ENCODE measurements at places on chromosomes 12 and 14.

GRCh38 chr14:58792416-58792815 is 154.7 kb downstream of the DACT1 start:
- H3K4me1 ChIP-seq, result peaks cover 35% of the 10 kb centered on the region
- H3K27ac ChIP-seq, result no peak overlapping the region
- H3K4me3 ChIP-seq, result no peak overlapping the region

- peaks cover 11% of the 10 kb centered on the region for H3K4me1 ChIP-seq
- no peak overlapping the region for H3K4me3 ChIP-seq
- H3K27me3 ChIP-seq, result no peaks in the 10 kb centered on the region
- no peak overlapping the region for H3K27ac ChIP-seq
- DNase-seq, result no peak
Measured at GRCh38 chr14:65351493-65352194, 60.9 kb upstream of the FUT8 start.

GRCh38 chr12:98469109-98469508 is 46.3 kb upstream of the TMPO start:
- no peaks in the 10 kb centered on the region for H3K27me3 ChIP-seq
- no peaks in the 10 kb centered on the region for H3K36me3 ChIP-seq
- H3K27ac ChIP-seq, result no peak overlapping the region
- no peak for DNase-seq
- no peak overlapping the region for H3K4me3 ChIP-seq
- H3K4me1 ChIP-seq, result peaks cover 13% of the 10 kb centered on the region

GRCh38 chr14:104560586-104560945 is 19.0 kb upstream of the C14orf180 start:
- H3K4me1 ChIP-seq, result peaks cover 4% of the 10 kb centered on the region
- peaks cover 15% of the 10 kb centered on the region for H3K27me3 ChIP-seq
- no peak overlapping the region for H3K4me3 ChIP-seq
- DNase-seq, result no peak
- no peaks in the 10 kb centered on the region for H3K36me3 ChIP-seq

- H3K4me1 ChIP-seq, result peaks cover 15% of the 10 kb centered on the region
- DNase-seq, result no peak
- H3K27me3 ChIP-seq, result no peaks in the 10 kb centered on the region
- H3K36me3 ChIP-seq, result no peaks in the 10 kb centered on the region
- peak overlapping the region; percentile 52 for H3K27ac ChIP-seq
Measured at GRCh38 chr12:106226884-106227640, 20.8 kb downstream of the CKAP4 start.

GRCh38 chr12:102880783-102881182 is 36.3 kb downstream of the PAH start:
- DNase-seq, result no peak
- H3K27ac ChIP-seq, result no peak overlapping the region
- H3K27me3 ChIP-seq, result peaks cover 26% of the 10 kb centered on the region
- H3K36me3 ChIP-seq, result no peaks in the 10 kb centered on the region
- peaks cover 10% of the 10 kb centered on the region for H3K4me1 ChIP-seq

- DNase-seq, result no peak
- H3K36me3 ChIP-seq, result no peaks in the 10 kb centered on the region
- H3K27me3 ChIP-seq, result no peaks in the 10 kb centered on the region
- no peak overlapping the region for H3K27ac ChIP-seq
Measured at GRCh38 chr12:51202718-51203117, 15.1 kb downstream of the POU6F1 start.

DNA sequence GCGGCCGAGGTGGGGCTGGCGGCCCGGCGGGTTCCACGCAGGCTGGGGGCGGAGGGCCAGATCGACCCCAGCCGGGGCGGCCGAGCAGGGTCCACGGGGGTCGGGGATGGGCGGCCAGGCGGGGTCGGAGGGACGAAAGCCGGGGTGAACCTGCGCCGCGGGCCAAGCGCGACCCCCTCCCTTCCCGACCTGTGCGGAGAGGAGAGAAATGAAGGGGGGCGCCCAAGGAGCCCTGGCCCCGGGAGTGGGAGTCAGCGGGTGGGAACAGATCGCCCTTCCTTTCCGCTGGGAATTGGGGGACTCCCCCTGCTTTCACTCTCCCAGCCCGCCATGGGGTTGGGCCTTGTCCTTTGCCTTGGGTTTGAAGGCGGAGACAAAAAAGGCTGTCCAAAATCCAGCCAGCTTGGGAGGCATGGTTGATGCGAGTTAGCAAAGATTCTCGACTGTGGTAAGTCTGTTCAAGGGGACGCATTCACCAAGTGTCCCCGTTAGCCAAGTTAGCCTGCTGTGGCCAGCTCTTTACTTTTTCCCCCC is 559 bp upstream of the CKAP4 start:
- DNase-seq, result peak; percentile 85
- H3K27ac ChIP-seq, result peak overlapping the region; percentile 5
- H3K4me3 ChIP-seq, result peak overlapping the region; percentile 87
- H3K4me1 ChIP-seq, result peaks cover 27% of the 10 kb centered on the region

- no peaks in the 10 kb centered on the region for H3K36me3 ChIP-seq
- no peak for DNase-seq
- no peaks in the 10 kb centered on the region for H3K4me1 ChIP-seq
- no peak overlapping the region for H3K4me3 ChIP-seq
Measured at GRCh38 chr12:126464153-126464552, 1398.9 kb downstream of the AACS start.

DNA sequence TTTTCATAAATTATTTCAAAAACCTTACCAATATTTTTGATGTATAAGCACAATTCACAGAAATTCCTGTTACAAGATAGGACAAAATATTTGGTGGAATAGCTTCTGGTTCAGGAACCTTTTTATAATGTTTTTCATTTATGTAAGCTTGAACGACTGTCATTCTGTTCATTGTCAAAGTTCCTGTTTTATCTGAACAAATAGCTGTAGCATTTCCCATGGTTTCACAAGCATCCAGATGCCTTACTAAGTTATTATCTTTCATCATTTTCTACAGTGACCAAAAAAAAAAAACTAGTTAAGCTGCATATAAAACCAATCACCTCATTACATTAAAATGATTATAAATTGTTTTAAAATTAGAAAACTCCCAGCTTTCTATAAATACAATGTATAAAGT is 87.1 kb downstream of the ATP2B1 start:
- no peak overlapping the region for H3K4me3 ChIP-seq
- peaks cover 29% of the 10 kb centered on the region for H3K36me3 ChIP-seq
- DNase-seq, result no peak
- H3K4me1 ChIP-seq, result no peaks in the 10 kb centered on the region
- H3K27me3 ChIP-seq, result no peaks in the 10 kb centered on the region
- H3K27ac ChIP-seq, result no peak overlapping the region

DNA sequence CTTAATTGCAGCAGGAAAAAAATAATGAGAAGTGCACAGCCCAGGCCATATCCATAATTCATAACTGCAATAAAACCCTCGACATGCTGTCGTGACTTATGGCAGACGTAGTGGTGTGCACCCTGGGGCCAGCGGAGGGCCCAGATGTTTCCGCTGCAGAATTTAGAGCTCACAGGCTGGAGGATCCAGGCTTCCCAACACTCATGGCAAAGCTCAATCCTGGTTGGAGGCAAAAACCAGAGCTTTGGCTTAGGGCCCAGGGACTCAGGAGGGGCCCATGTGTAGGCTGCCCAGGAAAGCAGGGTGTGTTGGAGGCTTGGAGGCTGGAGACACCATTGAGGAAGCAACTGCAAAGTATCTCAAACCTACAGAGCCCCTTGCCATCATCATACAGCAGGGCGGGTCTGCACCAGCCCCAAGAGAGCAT is 68.7 kb downstream of the SERPINA3 start:
- peaks cover 3% of the 10 kb centered on the region for H3K27me3 ChIP-seq
- no peaks in the 10 kb centered on the region for H3K4me1 ChIP-seq
- no peaks in the 10 kb centered on the region for H3K36me3 ChIP-seq
- no peak for DNase-seq

- peak overlapping the region; percentile 12 for H3K4me3 ChIP-seq
- H3K4me1 ChIP-seq, result peaks cover 36% of the 10 kb centered on the region
- DNase-seq, result no peak
- H3K36me3 ChIP-seq, result no peaks in the 10 kb centered on the region
Measured at GRCh38 chr14:53542732-53543131, 389.6 kb upstream of the DDHD1 start.

- no peak overlapping the region for H3K27ac ChIP-seq
- no peaks in the 10 kb centered on the region for H3K4me1 ChIP-seq
- no peak for DNase-seq
- H3K27me3 ChIP-seq, result no peaks in the 10 kb centered on the region
- no peaks in the 10 kb centered on the region for H3K36me3 ChIP-seq
- H3K4me3 ChIP-seq, result no peak overlapping the region
Measured at GRCh38 chr14:51824191-51824590, 36.2 kb upstream of the GNG2 start.

GRCh38 chr14:90616881-90617280 is 199.3 kb downstream of the TTC7B start:
- H3K36me3 ChIP-seq, result peaks cover 11% of the 10 kb centered on the region
- no peak overlapping the region for H3K27ac ChIP-seq
- H3K4me1 ChIP-seq, result peaks cover 27% of the 10 kb centered on the region
- no peak overlapping the region for H3K4me3 ChIP-seq
- H3K27me3 ChIP-seq, result no peaks in the 10 kb centered on the region

DNA sequence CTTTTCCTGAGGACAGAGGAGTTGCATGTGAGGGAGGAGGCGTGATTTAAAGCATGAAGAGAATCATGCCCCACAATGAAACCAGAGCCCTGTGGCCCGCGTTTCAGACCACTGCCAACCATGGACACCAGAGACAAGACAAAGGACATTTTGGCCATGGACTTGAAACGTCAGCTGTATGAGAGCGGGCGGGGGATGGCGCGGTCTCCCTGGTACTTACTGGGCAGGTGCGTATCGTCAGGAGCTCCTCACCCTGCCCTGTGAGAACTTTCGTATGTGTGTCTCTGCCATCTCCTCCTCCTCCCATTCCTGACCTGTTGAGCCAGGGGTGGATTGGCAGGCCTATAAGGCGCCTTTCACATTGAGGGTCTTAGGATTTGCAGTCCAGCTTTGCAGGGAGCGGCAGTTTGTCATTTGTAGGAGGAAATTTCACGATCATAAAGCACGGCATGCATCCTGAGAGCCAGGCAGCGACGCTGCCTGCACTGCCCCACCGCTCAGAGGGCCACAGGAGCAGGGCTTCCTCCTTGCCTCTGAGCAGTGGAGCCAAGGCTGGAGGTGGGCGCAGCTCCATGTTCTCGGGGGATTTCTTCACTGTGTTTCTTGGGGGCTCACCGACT is 22.2 kb downstream of the SFSWAP start:
- no peak overlapping the region for H3K27ac ChIP-seq
- no peaks in the 10 kb centered on the region for H3K4me1 ChIP-seq
- H3K4me3 ChIP-seq, result no peak overlapping the region
- no peaks in the 10 kb centered on the region for H3K27me3 ChIP-seq
- DNase-seq, result no peak
- H3K36me3 ChIP-seq, result peaks cover 18% of the 10 kb centered on the region

DNA sequence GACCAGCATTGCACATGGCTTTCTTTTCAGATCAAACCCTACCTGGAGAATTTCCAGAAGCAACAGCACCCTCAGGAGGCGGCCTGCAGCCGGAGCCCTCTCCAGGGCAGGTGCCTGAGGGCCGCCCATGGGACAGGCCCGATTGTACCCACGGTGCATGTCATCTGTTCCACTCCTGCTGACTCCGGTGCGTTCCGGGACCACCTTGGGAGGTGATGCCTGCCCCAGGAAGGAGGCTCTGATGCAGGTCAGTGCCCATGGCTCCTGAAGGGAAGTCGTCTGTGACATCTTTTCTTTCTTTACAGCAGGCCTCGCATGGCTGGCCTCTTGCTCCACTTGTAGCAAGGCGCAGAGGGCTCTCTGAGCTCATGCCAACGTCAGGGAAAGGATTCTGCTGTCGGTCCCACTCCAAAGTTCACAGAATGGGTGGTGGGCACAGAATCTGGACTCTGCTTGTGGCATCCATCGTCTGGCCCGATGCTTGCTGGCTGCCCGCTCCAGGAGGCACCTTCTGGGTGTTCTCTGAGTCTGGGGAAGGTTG is 160.7 kb upstream of the RTL1 start:
- H3K27ac ChIP-seq, result no peak overlapping the region
- no peak for DNase-seq
- peaks cover 10% of the 10 kb centered on the region for H3K27me3 ChIP-seq
- H3K36me3 ChIP-seq, result no peaks in the 10 kb centered on the region
- no peak overlapping the region for H3K4me3 ChIP-seq

- no peaks in the 10 kb centered on the region for H3K4me1 ChIP-seq
- H3K4me3 ChIP-seq, result no peak overlapping the region
- peaks cover 5% of the 10 kb centered on the region for H3K36me3 ChIP-seq
- no peak overlapping the region for H3K27ac ChIP-seq
Measured at GRCh38 chr14:105855893-105856675, 329.7 kb downstream of the TMEM121 start.

GRCh38 chr12:41407232-41407799 is 219.2 kb downstream of the PDZRN4 start:
- H3K4me3 ChIP-seq, result no peak overlapping the region
- no peaks in the 10 kb centered on the region for H3K36me3 ChIP-seq
- H3K4me1 ChIP-seq, result no peaks in the 10 kb centered on the region
- no peak overlapping the region for H3K27ac ChIP-seq
- H3K27me3 ChIP-seq, result no peaks in the 10 kb centered on the region

GRCh38 chr12:17326649-17327048 is 720.7 kb upstream of the LMO3 start:
- no peak overlapping the region for H3K27ac ChIP-seq
- no peaks in the 10 kb centered on the region for H3K36me3 ChIP-seq
- no peak for DNase-seq
- no peaks in the 10 kb centered on the region for H3K27me3 ChIP-seq

- H3K4me1 ChIP-seq, result no peaks in the 10 kb centered on the region
- H3K27ac ChIP-seq, result peak overlapping the region; percentile 5
- DNase-seq, result no peak
- H3K27me3 ChIP-seq, result no peaks in the 10 kb centered on the region
Measured at GRCh38 chr12:55757701-55758100, 14.8 kb downstream of the GDF11 start.

DNA sequence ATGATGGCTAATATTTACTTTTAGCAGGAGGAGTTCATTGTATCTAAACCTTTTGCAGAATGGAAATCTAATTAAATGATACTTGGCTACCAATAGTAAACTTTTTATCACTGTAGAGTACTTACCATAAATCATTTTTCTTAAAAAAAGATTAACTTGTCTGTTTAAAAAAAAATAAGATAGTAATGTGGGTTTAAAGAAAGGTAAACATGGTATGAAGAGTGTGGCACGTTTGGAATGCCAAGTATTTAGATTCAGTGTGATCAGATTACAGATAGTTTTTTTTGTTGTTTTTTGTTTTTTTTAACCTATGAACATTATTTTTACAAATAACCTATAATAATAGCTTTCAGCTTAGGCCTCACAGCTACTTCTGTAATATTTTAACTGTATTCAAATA is 25.8 kb downstream of the KTN1 start:
- peaks cover 9% of the 10 kb centered on the region for H3K4me1 ChIP-seq
- peaks cover 7% of the 10 kb centered on the region for H3K36me3 ChIP-seq
- H3K4me3 ChIP-seq, result no peak overlapping the region
- H3K27me3 ChIP-seq, result no peaks in the 10 kb centered on the region
- H3K27ac ChIP-seq, result no peak overlapping the region
- no peak for DNase-seq

DNA sequence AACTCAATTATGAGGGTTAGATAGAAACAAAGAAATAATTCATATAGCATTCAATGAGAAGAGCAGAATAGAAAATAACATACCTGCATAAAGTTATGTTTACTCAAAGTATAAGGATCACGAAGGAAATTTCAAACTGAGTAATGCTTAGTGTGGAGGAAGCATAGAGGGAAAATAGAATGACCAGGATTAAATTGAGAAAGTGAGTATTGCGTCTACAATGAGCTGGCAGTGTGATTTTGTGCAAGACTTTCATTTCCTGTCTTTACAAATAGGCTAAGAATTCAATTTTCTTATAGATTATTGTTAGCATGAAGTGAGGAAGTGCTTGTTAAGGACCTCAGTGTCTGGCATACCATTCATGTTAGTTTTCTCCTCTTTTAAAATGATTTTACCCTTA is 12.0 kb downstream of the ADGRD1 start:
- no peak for DNase-seq
- no peak overlapping the region for H3K27ac ChIP-seq
- H3K36me3 ChIP-seq, result no peaks in the 10 kb centered on the region
- H3K27me3 ChIP-seq, result peaks cover 2% of the 10 kb centered on the region

All from type B pancreatic cell (in vitro differentiated cells).